SK-MEL-5 (cell line): ENCODE measurements at places on chromosomes 6 and 20. TPM values are rescaled to one million over a fixed set of nuclear protein-coding genes. Genes with fewer than 3 reads are reported as not detected.

The SDC4 gene
- 16.1 and 17.5 TPM in 2 replicates for total RNA-seq

The SEMG1 gene
- not detected in 2 replicates for total RNA-seq

The FOXC1 gene
- total RNA-seq = 9.4 and 10.3 TPM in 2 replicates

The TBC1D32 gene
- 1.1 and 4.1 TPM in 2 replicates for total RNA-seq

The RFX6 gene
- 0.08 TPM in 1 of 2 replicates, not detected in the other for total RNA-seq

The IP6K3 gene
- not detected in 2 replicates for total RNA-seq

The PYGB gene
- total RNA-seq = 404 and 446 TPM in 2 replicates

The PDE7B gene
- total RNA-seq = 7.0 and 7.1 TPM in 2 replicates

- no peak for DNase-seq
These were observed 167.8 kb downstream of the LRFN2 start for GRCh38 chr6:40419377-40419776.

GRCh38 chr20:59137532-59137931, 26.1 kb upstream of the ZNF831 start:
- DNase-seq = no peak

- DNase-seq = no peak
These were observed 22.8 kb upstream of the SLC23A2 start for GRCh38 chr20:5024103-5024502.

DNA sequence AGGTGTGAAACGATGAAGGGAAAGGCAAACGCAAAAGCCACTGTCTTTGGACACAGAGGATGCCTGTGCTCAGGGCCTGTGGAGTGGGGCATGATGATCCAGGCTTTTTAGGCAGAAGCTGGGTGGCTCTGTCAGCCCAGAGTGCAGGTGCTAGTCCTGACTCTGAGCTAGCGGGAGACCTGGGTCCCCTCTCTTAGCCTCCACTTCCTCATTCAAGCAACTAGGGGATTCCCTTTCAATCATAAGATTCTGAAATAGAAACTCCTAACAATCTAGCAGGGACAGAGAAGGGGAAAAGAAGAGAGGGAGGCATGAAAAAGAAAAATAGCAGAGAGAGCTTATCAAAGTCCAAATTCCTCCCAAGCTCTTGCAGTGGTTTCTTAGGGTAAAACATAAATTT, 7.6 kb upstream of the HIVEP2 start:
- no peak for DNase-seq

- peak; percentile 24 for DNase-seq
These were observed 159.3 kb upstream of the PLCB4 start for GRCh38 chr20:8909596-8909995.

GRCh38 chr6:89986650-89987074, 92.4 kb downstream of the GJA10 start:
- DNase-seq = no peak

DNA sequence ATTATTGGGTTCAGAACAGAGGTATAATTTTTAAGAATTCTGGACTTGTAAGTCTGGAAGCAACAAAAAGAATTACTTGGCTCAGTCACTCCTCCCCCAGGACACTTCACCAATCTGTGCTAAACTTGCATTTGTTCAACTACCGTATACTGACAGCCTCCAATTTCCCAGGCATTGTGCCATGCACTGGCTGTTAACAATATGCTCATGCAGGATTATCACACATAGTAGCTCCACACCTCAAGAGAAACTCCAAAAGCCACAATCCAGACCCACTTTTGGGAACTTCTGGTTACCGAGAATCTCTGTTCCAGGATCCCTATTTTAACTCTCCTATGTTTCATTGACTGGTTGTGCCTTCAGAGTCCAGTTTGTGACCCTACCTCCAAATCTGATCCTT, 7.7 kb downstream of the ADGRF1 start:
- DNase-seq = no peak

DNA sequence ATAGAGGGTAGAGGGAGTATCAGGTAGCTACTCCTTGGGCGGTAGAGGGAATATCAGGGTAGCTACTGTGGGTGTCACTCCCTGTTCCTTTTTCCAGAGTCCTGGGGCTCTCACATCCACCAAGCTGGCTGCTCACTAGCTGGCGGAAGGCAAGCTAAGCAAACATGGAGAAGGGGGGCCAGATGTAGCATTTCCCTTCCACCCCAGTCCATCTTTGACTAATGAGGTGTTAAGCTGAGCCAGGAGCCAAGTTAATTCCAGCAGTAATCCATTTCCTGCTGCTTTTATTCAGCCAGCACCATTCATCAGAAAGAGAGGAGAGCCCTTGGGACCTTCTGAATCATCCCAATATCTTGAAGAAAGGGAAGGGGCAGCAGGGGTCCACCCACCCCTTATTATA, 330.0 kb downstream of the ZFAND3 start:
- no peak for DNase-seq

DNA sequence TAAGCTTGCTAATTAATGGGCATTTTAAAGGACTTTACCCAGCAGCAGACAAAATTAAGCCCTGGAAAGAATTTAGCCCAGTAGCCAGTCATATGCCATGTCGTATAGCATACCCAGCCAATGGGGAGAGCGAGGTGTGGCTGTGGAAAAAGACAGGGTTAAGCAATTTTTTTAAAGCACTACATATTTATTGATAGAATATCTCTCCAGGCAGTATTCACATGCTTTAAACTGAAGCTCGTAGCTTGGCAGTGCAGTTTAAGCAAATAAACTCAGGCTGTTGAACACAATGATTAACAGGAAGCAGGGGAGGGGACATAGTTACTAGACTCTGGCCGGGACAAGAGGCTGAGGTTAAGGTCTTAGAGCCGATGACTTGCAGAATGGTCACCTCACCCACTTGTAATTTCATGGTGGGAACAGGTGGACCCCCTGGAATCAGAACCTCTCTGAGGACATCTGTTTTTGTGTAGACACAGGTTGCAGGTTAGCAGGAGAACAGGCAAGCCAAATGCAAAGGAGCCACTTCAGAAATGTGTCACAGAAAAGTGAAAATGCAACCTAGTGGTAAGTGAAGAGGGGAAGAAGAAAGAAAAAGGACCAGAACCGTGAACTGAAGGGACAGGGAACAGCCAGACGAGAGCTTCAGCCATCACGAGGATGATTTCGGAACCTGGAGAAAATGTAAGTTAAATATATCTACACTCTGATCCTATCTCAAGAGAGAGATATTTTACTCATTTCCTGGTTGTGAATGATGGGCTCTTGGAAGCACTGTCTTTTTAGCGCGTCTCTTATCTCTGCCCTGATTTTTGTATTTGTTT, 7.2 kb downstream of the GCNT2 start:
- peak; percentile 68 for DNase-seq

DNA sequence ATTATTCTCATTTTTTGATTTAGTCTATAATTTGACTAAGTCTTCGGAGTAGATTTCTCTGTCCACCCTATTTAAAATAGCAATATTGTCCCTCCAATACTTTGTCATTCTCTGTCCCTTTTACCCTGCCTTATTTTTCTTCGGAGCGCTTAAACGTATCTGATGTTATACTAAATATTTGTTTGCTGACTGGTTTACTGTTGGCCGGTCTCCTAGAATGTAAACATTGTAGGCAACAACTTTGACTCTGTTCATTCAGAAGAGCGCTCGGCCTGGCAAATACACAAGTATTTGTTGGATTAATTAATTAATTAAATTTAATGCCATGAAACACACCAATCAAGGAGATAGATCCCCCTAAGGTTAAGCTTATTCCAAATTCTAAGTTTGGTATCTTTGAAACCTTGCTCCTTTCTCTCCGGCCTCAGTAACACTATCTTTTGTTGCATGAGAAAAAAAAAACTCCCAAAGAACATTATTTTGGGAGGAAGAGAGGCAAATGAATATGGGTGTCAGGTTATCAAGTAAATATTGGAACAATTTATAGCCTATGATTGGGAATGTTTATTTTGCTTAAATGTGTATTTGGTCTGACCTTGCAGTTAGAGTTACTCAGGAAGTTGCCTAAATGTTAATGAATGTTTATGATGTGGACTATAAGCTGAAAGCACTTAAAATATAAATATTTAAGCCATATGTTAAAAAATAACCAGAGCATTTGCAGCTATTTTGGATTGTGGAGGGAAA, 231.1 kb downstream of the SOX4 start:
- DNase-seq = no peak

DNA sequence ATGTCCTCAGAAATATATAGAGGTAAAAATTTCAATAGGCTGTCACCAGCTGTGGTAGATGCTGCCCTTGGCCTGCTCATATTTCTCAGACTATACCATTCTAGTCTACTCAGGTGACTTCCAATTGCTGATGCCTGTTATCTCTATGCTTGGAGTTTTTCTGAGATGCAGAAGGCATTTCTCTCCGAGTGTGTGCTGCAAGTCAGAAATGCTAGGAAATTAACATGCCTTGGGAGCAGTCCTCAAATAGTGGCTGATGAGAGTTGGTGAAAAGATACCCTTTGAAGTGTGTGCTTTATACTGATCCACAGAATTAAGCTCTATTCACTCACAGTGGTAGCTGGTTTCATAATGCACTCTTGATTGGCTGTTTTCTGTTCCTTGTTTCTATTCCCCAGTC, 43.2 kb upstream of the PKIB start:
- no peak for DNase-seq

- DNase-seq = no peak
These were observed 174.6 kb downstream of the ASCC3 start for GRCh38 chr6:100706491-100706890.

- peak; percentile 84 for DNase-seq
These were observed 221.8 kb upstream of the SOX4 start for GRCh38 chr6:21371676-21372171.

DNA sequence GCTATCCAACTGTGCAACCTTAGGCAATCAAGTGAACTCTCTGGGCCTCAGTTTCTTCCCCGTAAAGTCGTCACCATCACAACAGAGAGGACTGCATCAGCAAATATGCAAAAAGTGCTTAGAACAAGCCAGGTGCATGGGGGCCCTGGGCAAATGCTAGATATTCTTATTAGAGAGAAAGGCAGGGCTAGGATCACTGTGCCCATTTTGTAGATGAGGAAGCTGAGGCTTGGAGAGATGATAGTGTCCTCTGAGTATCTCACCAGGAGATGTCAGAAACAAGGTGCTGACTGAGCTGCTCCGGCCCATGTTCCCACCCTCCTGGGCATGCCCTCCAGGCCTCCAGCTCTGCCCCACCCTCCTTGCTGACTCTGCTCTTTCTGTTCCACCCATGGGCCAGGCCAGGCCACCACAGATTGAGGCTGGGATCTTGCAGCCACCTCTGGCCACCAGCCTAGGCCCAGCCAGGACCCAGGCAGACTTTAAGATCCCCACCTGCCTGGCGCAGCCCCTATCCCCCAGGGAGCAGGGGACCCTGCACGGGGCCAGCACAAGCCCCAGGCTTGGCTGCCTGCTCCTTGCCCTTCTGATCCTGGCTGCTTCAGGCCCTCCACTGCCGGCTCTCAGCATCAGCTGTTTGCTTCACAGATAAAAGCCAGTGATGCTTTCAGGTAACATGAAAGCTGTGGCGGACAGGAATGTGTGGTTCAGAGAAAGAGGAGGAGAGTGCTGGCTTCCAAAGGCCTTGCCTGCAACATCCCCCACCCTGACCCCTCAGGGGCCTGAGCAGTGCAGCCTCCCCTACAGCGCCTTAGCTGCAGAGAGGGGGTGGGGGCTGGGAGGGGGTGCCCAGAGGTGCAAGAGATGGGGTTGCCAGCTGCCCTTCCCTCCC, 47.6 kb downstream of the GRM4 start:
- DNase-seq = no peak

DNA sequence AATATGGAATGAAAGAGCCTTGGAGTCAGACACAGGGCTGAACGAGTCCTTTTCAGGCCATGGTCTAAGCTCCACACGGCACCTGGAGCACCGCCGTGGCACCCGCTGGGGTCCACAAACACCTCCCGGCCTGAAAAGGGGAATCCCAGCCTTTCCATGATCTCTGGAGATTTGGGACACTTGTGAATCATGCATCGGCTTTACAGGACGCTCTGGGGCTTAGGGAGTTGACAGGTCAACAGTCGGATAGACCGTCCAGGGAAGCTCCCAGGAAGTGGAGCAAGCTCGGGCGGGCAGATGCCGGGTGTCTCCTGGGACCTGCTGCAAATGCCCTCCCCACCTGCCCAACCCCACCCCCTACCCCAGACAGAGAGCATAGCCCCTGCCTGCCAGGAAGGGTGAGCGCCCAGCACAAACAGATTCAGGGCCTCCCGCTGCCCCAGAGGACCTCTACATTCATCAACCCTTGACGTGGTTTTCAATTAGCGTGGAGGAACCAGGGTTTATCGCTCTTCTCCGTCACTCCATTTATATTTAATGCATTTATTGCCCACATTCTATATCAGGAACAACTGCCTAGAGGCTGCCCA, 53.6 kb downstream of the YTHDF1 start:
- DNase-seq = no peak

- peak; percentile 10 for DNase-seq
These were observed at the start of gene RSPO3 for GRCh38 chr6:127118298-127119101. TSS of gene RSPO3 (plus strand) at chr6:127118671. CDS start at chr6:127119193, 522 bp downstream.

GRCh38 chr6:159400826-159401225, 231.6 kb downstream of the FNDC1 start:
- no peak for DNase-seq

DNA sequence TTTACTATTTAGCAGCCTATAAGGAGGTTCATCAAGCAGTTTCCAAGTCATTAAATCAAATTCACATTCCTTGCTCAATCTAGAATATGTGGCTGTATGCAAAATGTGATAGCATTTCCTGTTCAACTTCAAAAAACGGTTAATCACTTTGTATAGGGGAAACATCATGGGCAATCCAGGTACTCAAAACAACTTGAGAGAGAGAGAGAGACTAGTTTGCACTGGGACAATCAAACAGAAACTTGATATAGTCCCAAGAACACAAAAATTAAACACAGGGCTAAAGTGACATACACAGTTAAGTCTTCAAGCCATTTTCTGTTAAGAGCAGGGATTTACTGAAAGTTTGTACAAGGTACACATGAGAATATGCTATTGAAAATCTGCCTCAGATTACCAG, 7.4 kb downstream of the CPNE1 start:
- no peak for DNase-seq

GRCh38 chr6:116388924-116389323, 18.2 kb downstream of the DSE start:
- no peak for DNase-seq

DNA sequence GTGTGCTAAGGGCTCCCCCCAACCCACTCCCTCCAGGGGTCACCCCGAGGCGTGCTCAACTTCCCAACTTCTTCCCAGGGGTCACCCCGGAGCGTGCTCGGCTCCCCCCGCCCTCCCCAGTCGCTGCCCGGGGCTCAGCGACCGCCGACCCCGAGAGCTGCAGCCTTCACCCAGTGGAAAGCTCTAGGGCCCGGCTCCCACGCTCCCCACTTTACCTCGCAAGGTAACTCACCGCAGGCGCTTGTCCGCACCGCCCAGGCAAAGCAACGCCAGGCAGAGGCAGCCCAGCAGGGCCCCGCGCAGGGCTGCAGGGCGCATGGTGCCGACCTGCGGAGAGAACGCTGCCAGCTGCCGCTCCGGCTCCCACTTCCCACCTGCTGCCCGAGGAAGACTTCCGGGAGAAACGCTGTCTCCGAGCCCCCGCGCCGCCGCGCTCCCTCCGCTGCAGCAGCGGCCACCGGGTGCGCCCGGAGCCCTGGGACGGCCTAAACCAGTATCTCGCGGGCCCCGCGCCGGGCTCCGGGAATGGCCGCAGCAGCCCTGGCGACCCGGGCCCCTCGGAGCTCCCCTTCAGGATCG, 396 bp downstream of the RNASET2 start:
- no peak for DNase-seq

DNA sequence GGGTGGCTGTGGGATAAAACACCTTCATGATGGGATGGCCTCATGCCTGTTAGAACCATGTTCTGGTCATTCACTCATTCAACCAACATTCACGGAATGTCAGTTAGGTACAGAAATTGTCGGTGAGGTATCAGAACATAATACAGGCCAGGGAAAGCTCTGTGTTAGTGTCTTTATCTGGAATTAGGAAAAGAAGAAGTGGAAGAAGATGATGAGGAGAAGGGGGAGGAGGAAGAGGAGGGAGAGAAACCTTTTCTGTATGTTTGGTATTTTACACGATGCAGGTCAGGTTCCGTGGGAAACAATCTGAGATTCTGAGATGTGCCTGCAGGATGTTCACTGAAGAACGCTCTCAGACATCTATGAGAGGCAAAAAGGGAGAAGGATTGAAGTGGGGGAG, 5.6 kb downstream of the ADTRP start:
- no peak for DNase-seq
